PC-3 (cell line): ENCODE measurements at places on chromosomes 13 and 19.
A peak's percentile ranks its signal among the peaks of the same experiment; 100 is the strongest.

DNA sequence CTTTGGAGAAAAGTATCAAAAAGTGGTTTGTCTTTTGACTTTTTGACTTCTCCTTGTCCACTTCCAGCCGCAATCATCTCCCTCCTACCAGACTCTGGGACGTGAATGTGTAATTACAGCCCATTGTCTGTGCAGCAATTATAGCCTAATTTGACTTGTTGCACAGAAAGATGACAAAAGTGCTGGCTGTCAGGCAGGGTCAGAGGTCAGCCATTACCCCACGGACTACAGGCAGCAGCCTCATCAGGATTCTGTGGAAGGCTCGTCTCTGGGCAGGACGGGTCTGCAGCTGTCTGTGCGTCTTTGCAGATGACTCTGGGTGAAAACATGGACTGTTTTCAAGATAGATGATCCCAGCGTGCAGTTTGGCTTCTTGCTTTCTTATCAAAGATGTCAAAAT lies 102.2 kb upstream of the EDNRB start:
- DNase-seq = no peak

- no peak for DNase-seq
Measured at GRCh38 chr13:37484056-37484455, 114.5 kb downstream of the POSTN start.

GRCh38 chr19:50465986-50466705 lies 10.2 kb upstream of the EMC10 start:
- DNase-seq = peak; percentile 29

DNA sequence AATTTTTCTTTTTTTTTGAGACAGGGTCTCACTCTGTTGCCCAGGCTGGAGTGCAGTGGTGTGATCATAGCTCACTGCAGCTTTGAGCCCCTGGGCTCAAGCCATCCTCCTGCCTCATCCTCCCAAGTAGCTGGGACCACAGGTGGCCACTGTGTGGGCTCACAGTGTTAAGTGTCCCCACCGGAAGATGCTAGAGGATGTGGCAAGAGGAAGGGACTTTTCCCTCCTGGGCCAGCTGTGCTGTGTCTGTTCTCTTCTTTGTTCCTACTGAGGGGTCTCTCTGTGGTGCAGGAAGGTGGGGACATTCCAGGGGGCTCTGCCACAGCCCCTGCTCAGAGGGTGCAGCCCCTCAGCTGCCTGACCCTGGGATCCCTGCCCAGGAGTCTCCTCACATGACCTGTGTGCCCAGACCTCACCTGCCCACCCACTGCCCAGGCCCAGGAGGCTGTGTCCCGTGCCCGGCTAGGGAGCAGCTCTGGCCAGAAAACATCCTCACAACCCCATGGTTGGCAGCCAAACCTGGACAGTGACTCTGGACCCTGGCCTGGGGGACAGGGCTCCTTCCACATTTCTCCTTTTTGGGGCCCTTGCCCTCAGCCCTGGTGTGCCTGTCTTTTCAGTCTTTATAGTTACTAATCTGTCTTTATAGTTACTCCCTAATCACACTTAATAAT lies 14.4 kb upstream of the ANKRD10 start:
- DNase-seq = no peak

DNA sequence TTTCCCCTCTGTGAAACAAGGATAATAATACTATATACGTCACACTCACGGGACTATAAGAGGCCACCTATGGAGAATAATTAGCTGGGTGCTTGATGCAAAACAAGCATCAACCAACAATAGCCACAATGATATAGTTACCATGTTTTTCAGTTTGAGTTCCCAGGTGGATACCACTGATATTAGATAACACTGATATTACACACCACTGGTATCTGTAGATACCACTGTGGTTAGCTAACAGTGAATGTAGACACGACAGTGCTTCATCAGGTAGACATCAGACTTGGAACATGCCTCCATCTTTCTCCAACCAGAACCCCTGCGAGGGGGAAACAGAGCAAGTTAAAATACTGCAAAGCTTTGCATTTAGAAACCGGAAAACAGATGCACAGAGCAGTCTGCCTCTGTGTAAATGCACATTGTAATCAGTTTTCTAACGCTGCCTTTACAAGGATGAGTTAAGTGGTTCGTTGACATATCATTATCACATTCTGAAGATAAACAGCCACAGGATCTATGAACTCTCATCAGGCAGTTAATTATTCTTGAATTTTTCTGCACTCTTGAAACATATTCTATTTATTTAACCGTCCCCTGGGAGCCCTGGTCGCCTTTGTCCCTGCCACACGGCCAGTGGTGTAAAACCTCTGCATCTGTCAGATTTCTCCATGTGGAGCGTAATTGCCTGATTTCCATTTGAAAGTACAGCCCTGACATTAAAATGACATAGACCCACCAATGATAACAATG lies 80.7 kb downstream of the RNASEH2B start:
- DNase-seq = no peak

GRCh38 chr13:62327367-62327766 lies 911.7 kb upstream of the PCDH20 start:
- no peak for DNase-seq

GRCh38 chr13:85216576-85216975 lies 582.6 kb downstream of the SLITRK6 start:
- DNase-seq = no peak

GRCh38 chr13:111382877-111383276 lies 62.4 kb downstream of the TEX29 start:
- no peak for DNase-seq

DNA sequence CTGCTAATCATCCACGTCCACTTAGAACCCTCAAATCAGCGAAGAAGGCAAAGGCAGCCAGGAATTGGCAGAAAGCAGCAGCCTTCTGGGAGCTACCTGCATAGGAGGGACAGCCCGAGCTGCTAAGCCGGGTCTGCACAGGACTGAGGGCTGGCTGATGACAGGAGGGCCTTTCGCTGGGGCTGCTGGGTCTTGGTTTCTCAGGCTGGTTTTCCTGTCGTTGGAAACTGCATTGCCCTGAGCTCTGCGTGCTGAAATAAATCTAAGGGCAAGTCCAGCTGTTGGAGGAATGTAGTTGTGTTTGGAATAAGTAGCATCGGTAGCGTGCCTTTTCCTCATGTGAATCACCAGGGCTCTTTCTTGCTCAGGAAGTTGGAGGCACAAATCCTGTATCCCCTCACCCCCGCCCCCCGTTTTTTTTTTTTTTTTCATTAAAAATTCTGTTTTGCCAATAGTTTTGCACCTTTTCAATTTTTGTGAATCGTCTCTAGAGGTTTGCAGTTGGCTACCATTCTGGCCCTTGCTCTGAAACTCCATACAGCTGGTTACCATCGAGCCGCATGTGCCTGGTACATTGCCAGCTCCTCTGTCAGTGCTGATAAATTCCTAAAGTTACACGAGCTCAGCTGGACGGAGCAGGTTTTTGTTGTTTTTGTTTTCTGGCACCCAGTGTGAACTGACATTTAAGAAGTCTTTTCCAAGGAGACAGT lies 193.9 kb upstream of the RNF113B start:
- no peak for DNase-seq

DNA sequence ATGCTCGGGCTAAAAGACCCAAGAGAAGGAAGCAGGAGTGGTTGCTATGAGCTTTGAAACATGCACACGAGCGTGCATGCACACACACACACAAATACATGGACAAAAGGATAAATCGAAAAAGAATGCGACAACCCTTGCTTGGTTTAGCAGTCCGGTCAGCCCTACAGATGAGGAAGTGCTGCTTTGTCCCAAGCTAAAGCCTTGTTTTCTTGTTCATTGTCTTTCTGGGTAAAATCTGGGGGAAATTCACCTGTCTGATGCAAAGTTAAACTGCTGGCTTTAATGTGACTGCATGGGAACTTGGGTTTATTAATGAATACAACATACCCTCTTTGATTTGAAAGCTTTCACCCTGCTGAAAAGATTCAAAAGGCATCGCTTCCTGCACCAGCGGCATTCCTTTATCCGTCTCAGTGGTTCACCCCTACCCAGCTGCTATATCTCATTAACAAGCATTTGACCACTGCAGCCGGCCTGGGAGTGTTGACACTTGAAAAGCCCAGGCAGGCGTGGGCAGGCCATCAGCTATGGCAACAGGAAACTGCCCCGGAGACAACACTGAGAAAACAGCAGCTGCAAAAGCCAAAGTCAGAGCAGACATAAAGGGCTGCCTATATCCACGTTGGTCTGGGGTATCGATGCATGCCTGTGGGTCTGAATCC lies 301.7 kb downstream of the NDFIP2 start:
- no peak for DNase-seq

GRCh38 chr19:41295499-41295898 lies 14.5 kb upstream of the CCDC97 start:
- no peak for DNase-seq

- DNase-seq = no peak
Measured at GRCh38 chr13:49330546-49330864, 82.8 kb downstream of the CDADC1 start.

DNA sequence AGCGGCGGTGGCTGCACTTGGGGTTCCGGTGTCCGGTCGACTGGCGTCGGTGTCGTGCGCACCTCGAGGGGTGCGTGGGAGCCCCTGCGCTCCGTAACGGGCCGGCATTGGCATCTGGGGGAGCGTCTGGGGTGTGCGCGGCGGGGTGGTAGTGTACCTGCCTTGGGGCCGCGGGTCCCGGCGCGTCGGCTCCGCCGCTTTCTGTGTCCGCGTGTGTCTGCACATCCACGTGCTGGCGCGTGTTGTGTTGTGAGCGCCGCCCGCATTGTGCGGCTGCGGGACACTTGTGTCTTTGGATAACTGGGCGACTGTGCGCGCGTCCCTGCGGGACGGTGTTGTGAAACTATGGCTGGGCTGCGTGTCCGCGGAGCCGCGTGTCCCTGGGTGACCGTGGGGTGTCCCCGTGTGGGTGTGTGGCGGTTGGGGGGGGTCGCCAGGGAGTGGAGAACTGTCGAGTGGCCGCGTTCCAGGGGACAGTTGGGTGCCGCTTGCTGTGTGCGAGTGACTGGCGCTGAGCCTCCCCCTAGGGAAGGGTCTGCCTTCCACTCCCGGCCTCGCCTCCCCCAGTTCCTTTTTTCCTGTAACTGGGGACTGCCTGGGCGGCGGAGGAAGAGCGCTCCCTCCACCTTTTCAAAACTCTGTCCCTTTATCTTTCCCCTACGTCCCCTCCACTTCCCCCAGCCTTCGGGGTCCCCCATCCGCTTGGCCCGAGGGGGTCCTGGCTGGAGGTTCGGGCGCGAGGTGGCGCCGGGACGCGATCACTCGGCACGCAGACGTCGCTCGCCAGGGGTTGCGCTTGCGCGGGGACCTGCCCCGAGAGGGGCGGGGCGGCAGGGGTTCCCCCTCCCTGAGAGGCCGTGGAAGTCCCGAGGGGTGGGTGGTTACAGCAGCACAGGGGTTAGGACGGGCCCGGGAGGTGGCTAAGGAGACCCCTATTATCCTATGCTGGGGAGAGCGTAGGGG lies 5.7 kb upstream of the NFIC start:
- peak; percentile 31 for DNase-seq

DNA sequence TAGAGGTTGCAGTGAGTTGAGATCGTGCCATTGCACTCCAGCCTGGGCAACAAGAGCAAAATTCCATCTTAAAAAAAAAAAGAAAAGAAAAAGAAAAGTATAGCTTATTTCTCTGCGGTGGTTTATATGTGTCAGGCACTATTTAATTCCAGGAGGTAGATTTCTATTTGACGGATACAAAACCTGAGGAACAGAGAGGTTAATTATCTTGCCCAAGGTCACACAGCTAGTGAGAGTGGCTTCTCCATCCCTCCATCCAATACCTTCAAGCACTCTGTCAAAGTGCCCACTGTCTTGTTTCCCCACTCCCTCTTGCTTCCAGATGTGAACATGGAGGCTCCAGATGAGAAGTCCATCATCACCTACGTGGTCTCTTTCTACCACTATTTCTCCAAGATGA lies 34.8 kb downstream of the SPTBN4 start:
- no peak for DNase-seq

- no peak for DNase-seq
Measured at GRCh38 chr13:71874458-71874857, 7.5 kb upstream of the DACH1 start.
